ENCODE measurements at places on chromosomes 1 and 21.

GRCh38 chr1:186152620-186153239 lies 222.3 kb downstream of the TPR start:
- DNase-seq: no peak

DNA sequence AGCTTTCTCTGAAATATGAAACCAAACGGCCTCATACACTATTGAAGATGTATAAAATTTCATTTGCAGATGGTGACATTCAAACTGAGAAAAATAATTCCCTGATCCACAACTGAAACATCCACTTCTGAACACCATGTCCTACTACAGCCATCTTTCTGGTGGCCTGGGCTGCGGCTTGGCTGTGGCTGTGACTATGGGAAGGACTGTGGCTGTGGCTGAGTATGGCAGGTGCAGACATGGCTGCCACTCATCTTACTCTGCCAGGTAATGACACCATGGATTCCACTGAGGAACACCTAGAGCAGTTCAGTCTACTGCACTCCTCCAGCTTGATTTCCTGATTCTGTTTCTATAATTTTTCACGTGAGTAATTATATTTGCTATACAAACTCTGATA lies at the start of gene KRTAP20-4:
TSS of gene KRTAP20-4 (plus strand) at position 106 of the 400 bp plus-strand sequence.
- no peak for DNase-seq

- DNase-seq: no peak
Measured at GRCh38 chr1:71774705-71775104, 507.6 kb downstream of the NEGR1 start.

- no peak for DNase-seq
Measured at GRCh38 chr1:53860967-53861411, 22.9 kb upstream of the NDC1 start.

DNA sequence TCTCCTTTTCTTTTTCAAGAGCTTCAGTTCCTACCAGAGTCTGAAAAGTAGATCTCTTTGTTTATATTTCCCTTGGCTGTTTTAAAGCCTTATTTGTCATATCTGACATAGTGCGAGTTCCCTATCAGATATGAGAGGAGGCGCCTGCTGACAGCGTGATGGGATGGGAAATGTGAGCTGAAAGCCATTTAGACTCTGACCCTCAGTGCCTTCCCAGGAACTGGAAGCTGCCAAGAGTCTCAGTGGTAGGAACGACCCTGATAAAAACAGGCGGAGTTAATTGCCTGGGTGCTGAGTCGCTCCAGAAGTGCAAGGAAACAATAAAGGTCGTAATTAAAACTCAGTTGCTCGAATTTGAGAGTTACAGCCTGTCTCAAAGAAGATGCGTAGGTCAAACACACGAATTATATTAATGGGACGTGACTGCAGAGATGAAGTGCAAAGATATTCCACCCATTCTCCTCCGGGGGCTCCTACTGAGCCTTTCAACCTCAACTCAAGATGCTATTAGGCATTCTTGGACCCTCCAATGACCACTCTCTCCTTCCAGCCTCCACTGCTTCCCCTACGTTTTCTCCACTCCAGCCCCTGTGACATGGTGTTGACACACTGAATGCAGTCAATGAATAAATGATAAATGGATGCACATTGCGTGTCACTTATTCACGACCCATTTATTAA lies 84.6 kb downstream of the KAZN start:
- DNase-seq: no peak

DNA sequence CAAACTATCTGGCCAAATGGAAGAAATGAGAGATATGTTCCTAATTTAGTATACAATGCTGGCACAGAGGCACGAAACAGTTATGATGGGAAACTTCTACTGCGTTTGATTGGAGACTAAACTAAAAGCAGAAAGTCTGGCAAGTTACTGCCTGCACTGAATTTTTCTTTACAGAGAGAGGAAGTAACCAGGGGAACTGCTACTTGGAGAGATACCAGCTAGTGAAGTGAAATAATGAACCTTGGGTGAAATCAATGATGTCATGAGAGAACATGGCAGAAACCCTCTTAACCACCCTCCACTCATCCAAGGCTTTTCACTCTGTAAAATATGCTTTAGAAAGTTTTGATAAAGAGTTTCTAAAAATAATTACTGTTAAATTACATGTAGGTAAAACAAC lies 29.3 kb downstream of the NIBAN1 start:
- no peak for DNase-seq

- no peak for DNase-seq
Measured at GRCh38 chr1:47842228-47842919, 154.8 kb downstream of the TRABD2B start.

DNA sequence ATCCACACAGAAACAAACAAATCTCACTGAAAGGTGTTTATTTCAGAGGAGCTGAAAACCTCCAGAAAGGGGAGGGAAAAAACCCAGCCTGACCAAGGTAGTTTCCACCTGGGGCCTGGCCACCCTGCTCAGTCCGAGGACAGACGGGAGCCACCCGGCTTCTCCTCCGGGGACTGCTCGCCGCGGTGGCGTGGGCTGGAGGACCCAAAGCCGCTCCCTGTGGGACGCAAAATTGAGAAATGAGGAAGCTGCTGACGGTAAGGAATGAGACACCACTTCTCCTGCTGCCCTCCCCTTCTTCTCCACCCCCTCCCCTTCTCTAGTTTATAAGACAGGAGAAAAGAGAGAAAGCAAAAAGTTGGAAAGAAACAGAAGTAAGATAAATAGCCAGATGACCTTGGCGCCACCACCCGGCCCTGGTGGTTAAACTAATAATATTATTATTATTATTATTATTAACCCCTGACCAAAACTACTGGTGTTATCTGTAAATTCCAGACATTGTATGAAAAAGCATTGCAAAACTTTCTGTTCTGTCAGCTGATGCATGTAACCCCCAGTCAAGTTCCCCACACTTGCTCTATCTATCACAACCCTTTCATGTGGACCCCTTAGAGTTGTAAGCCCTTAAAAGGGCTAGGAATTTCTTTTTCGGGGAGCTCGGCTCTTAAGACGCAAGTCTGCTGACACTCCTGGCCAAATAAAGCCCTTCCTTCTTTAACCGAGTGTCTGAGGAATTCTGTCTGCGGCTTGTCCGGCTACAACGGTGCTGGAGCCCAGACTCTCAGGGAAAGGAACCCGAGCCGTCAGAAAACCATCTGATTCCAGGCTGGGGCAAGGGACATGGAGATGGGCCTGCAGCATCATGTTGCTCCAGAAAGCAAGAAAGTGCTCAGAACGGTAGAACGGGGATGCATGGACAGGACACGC lies 12.5 kb downstream of the ITGB2 start:
- DNase-seq: no peak

Measured in NCI-H187 treated with DMSO at 0.1 percent for 48 hours (cell line).